ENCODE measurements at places on chromosomes 3 and 15.

DNA sequence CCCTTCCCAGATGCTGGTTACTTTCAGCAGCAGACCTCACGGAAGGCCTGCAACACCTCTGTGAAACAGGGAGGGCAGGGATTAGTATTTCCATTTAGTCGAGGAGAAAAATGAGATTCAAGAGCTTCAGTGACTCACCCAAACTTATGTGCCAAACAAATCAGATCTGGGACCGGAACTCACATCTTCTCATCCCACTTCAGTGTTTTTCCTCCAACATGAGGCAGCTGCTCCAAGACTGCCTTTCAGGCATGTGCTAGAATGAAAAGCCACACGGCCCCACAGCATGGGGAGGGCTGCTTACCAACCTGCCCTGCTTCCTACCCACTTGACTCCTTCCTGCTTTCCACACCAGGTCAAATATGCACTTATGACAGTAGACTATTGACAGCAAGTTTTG is 129.4 kb upstream of the SLC24A5 start:
- DNase-seq: no peak

DNA sequence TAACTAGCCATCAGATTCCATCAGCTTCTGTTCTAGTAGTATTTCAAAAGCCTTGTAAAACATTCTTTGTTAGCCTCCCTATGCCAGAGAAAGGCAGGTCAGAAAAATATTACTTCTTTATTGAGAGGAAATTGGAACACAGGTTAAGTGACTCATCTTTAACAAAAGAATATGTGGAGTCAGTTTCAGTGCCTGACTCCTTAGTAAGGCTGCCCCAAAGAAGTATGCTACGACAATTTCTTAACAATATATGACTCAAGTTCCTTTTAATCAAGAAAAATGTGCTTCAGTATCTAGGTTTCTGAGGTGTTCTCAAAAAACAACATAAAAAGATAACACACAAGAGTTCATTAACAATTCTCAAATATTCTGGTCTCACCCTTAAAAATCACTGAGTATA is 139.2 kb downstream of the VPS13C start:
- DNase-seq: no peak

DNA sequence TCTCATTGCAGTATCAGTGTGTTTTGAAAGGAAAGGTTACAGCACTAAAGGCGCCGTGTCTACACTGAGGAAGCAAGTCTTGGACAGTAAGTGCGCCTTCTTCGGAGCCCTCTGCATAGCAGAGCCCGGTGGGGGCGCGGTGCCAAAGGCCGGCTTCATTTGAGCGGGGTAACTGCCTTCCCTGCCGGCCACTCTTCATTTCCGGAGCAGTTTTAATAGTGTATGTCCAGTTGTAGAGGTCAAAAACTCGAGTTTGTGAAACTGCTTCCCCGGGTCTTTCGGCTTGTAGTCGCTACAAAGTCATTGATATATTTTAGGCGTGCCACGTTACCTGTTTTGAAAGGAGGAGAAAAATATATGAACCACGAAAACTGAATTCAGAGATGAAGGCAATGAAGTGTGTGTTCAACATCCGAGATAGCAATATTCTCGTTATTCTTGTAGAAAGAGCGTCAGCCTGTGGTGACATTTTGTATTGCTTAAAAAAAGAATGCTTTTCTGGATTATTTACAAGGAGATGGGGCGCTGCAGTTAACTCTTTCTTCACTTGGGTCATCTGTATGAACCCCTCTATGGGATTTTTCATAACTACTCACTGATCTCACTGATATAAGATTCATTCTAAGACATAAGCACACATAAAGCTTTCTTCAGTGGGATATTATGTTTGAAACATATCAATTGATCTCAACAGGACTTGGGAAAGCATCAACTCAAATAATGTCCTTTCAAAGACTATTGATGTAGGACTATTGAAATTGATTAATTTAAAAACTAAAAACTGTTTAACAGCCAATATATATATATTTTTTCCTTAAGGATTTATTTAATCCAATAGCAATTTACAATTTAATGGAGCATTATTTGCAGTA is 3.0 kb downstream of the ALCAM start:
- DNase-seq: peak; percentile 45

DNA sequence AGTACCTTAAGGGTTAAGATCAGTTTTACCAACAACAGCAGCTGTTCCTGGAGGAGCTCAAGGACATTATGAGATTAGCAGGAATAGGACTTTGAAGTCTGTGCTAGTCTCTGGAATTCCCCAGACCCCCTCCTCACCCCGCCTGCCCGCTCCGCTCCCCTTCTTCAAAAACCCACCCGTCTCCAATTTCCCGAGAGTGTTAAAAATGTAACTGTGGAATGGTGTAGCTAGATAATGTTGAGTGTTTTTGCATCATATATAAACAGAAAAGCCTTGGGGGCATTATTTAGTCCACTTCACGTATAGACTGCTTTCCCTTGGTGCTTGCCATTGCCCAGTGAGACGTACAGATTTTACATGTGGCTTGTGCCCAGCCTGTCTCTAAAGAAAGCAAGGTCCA is 65.0 kb upstream of the SEMA6D start:
- DNase-seq: no peak

- DNase-seq: no peak
Measured at GRCh38 chr15:74264081-74264501, 28.0 kb downstream of the CCDC33 start.

GRCh38 chr3:82416830-82417229 is 655.4 kb upstream of the GBE1 start:
- DNase-seq: no peak

GRCh38 chr15:92034227-92034626 is 180.7 kb downstream of the SLCO3A1 start:
- peak; percentile 47 for DNase-seq

GRCh38 chr15:52005748-52006701 is 13.0 kb upstream of the MAPK6 start:
- DNase-seq: no peak

DNA sequence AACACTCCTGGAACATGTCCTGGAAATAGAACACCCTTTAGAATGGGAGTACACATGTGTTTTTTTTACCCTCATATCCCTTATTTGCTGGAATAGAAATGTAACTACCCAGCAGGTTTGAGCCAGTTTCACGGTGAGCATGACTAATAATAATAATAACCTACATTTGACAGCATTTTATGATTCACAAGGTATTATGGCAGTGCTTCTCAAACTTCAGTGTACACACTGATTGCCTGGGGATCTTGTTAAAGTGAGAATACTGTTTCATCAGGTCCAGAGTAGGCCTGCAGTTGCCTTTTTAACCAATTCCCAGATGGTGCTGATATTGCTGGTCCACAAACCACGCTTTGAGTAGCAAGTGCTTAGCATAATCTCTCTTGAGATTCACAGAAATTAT is 63.9 kb downstream of the NFKBIZ start:
- DNase-seq: no peak

DNA sequence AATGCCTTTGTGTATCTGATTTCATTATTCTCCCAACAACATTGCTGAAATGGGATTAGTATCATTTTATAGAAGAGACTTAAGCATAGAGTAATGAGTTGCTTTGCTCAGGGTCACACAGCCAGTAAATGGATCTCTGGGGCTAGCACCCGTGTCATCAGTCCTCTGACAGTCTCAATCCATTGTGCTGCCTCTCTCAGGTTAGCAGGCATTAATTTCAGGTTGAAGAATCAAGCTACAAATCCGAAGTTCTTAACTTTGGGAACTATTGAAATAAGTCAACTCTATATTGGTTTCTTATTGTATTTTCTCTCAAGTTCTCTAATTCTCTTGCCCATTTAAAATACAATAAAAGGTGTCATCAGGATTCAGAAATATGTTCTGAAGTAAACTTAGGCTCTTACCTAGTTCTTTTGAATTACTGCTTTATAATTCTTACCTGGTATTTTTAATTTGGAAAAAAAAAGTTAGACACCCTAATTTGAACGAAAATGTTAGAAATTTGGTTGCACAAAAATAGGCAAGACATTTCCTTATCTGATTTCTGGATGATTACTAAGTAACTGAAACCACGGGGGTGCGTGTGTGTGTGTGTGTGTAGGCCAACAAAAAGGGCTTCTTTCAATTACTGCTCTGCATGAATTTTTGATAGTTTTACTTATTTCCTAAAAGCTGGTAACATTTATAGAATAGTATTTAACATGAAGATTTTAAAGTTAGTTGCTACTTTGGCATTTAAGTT is 189.8 kb downstream of the MBNL1 start:
- DNase-seq: no peak

Data from lower leg skin (tissue), 4 donors.